ENCODE measurements at places on chromosomes 12 and 14.
A peak's percentile ranks its signal among the peaks of the same experiment; 100 is the strongest.

DNA sequence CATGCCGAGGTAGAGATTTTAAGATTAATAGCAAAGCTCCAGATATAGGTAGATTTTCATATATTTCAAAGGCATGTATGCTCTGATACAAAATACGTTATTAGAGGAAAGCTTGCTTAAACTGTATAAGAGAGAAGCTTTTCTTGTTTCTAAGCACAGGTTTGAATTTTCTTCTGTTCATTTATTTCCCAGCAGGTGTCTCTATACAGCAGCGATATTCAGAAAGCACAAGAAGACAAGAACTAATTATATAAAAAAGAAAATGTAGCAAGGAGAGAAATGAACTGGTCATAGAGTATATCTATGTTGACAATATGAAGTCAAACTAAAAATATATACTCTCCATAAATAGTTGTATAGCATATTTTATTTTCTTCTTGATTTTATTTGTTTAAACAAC, 307.4 kb upstream of the NOVA1 start:
- no peak for DNase-seq

DNA sequence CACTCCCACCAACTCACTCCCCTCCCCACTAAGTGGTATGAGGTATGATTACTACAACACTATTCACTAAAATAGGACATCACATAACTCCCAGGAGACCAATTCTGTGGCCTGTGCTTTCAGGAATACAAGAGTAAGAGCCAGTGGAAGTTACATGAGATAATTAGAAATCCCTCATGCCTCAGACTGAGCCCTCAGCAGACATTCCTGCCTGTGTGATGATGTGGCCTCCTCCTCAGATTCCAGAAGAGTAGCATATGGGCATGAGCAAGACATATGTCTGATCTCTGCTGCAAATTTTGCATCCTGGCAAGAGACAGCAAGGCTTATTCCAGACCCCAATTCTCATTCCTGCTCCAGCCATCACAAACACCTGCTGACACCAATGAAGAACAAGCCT, 46.0 kb upstream of the BMP4 start:
- no peak for DNase-seq

- DNase-seq: no peak
Measured at GRCh38 chr14:60195179-60195810, 30.1 kb upstream of the DHRS7 start.

DNA sequence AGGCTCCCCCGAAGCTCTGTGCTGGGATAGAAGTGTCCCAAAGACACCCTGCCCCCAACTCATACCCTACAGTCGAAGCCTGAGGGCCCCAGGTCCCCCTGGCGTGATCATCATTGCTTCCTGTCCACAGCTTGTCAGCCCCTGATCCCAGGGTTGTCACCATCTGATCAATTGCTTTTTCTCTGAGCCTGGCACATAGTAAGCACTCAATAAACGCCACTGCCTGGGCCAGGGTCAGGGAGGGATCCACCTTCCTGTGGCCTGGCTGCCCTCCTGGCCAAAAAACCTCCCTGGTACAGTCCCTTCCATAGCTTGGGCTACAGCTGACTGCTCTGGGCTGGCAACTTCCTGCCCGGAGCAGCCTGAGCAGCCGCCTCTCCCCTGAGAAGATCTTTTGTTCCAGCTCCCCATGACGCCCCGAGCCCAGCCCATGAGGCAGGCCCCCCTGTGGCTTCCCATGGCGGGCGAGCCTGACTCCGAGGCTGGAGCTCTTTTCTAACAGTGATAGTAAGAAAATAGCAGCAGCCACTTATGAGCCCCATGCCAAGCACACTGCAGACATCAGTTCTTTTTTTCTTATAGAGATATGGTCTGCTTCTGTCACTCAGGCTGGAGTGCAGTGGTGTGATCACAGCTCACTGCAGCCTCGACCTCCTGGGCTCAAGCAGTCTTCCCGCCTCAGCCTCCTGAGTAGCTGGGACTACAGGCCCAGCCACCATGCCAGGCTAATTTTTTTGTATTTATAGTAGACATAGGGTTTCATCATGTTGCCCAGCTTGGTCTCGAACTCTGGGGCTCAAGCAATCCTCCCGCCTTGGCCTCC, 6.5 kb downstream of the SH2B3 start:
- peak; percentile 94 for DNase-seq

DNA sequence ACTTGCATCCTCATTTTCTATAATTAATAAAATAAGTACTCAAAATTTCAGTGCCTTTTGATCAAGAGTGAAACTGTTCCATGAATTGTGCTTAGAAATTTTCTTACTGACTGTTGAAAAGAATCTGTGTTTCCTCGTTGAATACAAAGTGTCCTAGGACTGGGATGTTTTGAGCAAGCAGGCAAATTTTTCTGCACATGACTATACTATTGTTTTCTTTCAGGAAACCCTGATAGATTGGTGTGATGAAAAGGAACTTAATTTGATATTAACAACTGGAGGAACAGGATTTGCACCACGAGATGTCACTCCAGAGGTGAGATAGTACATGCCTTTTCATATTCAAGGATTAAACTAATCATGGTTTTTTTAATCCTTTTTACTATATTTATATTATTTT, 316.3 kb downstream of the GPHN start:
- DNase-seq: no peak

GRCh38 chr12:65462484-65462883, 184.0 kb downstream of the MSRB3 start:
- DNase-seq: no peak

GRCh38 chr12:121030576-121031212, 8.4 kb downstream of the OASL start:
- DNase-seq: no peak

GRCh38 chr14:51336734-51337133, 96.7 kb downstream of the TMX1 start:
- no peak for DNase-seq

GRCh38 chr14:103156651-103157378, 33.6 kb downstream of the TNFAIP2 start:
- no peak for DNase-seq

DNA sequence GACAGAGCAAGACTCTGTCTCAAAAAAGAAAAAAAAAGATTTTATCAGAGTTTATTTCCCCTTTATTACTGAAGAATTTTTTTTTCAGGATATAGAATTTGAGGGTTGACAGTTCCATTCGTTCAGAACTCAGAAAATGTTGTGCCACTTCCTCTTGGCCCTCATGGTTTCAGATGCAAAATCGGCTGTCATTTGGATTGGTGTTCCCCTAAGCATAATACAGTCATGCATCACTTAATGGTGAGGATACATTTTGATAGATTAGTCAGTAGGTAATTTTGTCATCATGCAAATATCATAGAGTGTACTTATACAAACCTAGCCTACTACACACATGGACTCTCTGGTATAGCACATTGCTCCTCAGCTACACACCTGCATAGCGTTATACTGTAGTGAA, 263.9 kb upstream of the RTL1 start:
- peak; percentile 17 for DNase-seq

GRCh38 chr12:57730336-57731067, 8.0 kb downstream of the AGAP2 start:
- DNase-seq: no peak

GRCh38 chr14:74956280-74957072, 1.1 kb upstream of the PGF start:
- no peak for DNase-seq

DNA sequence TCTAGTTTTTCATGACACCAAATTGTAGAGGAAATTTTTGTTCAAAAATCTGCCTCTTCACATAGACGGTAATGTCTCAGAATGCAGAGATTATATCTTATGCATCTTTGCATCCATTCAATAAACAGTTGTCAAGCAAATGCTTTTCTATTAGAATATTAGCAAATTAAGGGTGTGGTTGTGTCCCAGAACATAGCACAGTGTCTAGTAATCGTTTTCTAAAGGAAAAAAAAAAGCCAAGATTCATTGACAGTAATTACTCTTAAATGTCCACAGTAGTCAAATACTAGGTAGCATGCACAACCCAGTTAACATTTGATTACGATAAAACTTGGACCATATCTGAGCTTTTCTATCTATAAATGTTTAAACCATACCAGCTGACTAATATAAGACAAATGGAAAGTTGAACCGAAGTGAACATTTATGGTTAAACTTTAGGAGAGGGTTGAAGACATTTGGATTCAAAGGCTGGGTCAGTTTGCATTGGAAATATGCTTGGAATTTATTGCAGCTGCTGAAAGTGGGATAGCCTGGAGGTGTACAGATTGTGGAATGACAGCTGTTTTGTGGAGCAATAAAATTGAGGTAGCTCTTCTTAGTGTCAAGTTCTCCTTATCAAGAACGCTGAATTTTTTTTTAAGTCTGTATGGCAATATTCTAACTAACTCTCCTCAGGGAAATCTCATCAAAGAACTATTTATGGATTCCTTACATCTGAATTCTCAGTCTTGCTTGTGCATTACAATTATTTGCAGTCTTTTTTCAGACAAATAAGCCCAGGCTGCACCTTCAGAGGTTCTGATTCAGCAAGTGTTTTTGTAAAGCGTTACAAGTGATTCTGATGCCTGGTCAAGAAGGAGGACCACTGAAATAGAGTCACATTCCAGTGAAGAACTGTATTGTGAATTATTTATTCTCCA, 66.7 kb upstream of the ATP2B1 start:
- no peak for DNase-seq

DNA sequence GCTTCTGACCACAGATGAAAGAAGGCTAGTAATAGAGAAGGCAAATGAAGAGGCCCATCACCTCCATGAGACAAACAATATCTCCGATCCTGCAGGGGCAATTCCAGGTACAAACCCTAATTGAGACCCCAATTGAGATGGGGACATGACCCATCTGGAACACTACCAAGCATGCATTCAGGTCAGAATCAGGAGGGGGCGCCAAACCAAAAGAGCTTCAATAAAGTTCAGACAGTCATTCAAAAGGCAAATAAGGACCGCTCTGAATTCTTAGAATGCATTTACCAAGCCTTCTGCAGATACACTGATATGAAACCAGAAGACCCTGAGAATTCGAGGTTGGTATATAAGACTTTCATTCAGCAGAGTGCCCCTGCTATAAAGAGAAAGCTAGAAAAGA, 10.2 kb upstream of the EDDM3B start:
- DNase-seq: no peak

GRCh38 chr14:25658988-25659387, 609.0 kb upstream of the STXBP6 start:
- DNase-seq: peak; percentile 93

DNA sequence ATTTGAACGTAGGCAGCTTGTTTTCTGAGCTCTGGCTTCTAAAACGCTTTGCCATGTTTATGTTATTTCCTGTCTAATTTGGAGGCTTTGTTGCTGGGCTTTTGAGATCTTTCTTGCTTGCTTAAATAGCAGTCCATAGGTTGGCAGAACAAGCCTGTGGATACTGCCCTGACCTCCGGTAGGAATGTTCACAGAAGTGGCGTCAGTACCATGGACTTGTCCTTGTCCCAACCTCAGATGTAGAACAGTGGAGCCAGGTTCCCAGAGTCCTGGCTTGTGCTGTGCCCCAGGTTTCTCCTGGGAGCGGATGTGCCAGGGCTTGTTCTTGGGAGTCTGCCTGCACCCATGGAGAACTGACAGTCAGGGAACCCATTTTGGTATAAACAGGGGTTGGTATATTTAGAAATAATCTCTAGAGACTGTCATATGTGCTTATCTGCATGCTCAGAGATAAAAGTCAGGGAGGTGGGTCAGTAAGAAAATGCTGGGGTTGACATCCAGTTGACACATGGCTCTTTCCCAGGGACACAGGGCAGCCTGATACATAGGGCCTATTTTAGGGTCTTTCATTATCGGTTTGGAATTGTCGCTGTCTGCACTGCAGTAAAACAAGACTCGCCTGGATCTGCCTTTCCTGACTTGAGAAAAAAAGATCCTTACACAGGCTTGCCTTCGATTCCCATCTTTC, 22.9 kb downstream of the CACNA1C start:
- no peak for DNase-seq

- DNase-seq: no peak
Measured at GRCh38 chr12:127170226-127171180, 1096.5 kb upstream of the TMEM132C start.

DNA sequence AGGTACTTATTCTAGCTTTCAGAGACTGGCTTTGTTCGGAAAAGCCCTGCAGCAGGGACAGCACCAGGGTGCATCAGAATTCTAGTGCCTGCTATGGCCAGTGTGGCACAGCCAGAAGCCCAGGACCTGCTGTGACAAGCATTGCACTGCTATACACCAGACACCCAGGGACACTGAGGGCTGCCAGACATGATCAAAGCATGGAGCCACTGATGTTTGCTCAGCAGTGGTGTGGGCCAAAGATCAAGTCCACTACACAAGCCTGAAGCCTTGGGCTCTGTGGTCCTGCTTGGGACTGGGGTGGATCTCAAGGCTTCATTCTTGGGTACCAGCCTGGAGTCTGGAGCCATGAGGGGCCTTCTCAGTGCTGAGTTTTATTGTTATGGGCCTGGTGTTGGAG, 36.1 kb upstream of the CDKN3 start:
- no peak for DNase-seq

DNA sequence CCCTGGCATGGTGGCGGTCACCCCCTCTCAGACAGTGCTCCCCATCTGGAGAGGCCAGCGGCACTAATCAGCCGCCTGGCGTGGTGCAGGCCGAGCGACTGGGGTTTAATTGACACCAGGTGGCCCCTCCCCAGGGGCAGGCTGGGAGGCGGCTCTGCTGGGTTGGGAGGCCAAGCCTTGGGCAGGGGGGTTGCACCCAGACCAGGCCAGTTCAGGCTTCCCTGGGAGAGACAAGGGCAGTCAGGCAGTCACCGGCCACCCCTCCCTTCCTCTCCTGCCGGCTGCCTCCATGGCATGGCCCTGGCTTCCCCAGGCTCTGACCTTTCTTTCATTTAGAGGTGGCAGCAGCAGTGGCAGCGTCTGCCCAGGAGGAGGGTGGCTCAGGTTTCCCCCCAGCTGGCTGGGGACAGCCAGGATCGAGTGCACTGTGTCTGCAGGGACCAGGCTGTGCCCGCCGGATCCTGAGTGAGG, 78.1 kb upstream of the NOS1 start:
- no peak for DNase-seq

- no peak for DNase-seq
Measured at GRCh38 chr12:12016284-12017100, 54.2 kb upstream of the BCL2L14 start.

GRCh38 chr14:64554556-64554955, 4.8 kb downstream of the PPP1R36 start:
- DNase-seq: no peak

DNA sequence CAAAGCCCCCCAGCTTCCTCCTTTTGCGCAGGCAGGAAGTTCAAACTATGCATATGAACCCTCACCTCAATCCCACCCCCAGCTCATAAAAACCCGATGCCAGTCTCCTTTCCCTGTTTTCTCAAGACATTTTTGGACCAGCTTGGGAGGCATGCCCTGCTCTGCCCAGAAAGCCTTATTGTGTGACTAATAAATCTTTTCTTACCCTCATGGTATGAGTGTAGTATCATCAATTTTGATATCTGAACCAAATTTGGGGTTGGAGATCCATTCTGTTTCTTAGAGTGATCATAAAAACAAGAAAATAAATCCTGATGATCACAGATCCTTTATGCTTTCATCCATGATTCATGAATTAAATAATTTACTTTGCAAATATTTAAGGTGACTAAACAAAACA, 128.5 kb downstream of the ALG10B start:
- no peak for DNase-seq

GRCh38 chr12:19301688-19302087, 137.6 kb upstream of the AEBP2 start:
- no peak for DNase-seq

GRCh38 chr14:79965896-79966295, 245.4 kb downstream of the DIO2 start:
- DNase-seq: no peak
